ENCODE measurements at places on chromosomes 2 and 18.

- DNase-seq: no peak
Observed at GRCh38 chr2:14189929-14190328, 442.6 kb upstream of the LRATD1 start.

GRCh38 chr18:11514267-11514666, 95.1 kb upstream of the SLC35G4 start:
- no peak for DNase-seq

DNA sequence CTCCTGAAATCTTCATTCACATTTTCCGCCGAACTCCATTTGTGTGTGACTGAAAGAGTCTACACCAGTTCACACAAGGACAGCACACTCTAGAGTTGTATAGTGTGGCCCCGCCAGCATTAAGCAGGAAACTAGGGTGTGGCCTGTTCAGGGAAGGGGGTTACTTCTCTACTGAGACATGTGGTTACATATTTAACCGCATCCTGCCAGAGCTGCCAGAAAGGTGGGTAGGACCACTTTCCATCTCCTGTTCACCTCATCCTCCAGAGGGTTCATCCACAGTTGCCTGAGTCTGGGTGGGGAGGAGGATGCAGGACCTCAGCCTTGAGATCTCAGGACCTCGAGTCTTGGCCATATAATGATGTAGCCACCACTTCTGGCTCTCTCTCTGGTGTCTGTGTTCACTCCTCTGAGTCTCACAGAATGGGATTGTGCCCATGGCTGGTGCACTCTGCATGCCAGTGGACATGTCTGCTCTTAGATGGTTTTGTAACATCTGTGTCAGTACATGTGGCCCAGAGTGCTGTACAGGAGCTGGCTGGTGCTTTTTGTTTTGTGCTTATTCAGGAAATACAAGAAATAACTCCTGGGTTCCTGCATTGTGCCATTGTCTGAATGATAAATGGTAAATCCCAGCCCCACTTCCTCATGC, 7.7 kb upstream of the SP140L start:
- DNase-seq: peak; percentile 65

DNA sequence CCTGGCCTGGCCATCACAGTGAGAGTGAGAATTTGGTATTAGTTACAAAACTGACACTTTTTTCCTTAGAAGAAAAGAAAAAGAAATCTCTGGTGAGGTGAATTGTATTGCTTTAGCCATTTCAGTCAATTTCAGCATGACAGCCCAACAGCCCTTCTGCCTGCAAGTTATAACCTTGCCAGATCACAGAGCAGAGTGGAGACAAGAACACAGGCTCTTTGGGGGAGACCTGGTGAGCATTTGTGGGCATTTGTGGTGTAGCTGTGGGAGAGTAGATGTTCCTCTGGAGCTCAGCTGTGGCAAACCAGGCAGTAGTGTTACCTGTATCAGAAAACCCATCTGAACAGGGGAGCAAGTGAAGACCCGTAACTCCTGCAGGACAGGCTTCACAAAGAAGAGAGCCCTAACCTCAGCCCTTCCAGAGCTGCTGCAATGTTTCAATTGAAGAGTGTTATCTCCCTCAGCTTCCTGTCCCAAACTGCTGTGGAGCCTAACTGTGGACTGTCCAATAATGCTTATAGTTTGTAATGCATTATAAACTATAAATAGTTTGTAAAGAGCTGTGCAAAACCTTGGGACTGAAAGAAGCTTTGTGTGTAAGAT, 22.8 kb upstream of the DLX1 start:
- DNase-seq: no peak

- no peak for DNase-seq
Observed at GRCh38 chr2:143344780-143345179, 215.6 kb downstream of the ARHGAP15 start.

DNA sequence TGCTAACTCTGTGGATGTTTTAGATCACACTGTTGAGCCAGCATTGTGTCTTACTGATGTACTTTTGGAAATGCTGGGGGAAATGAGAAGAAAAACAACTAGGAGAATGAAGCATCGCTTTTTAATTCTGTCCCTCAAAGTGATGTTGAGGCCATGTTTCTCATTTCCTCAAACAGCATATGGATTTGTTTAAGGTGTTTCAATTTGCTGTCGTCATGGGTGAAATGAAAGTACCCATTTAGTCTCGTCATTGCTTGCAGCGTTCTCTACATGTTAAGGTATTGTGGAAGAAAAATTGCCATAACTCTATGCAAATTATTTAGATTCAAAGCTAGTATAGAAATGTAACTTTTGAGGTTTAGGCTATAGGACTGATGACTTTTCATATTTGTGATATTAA, 151.3 kb downstream of the KCTD1 start:
- DNase-seq: no peak

- DNase-seq: no peak
Observed at GRCh38 chr2:197215748-197216360, 94.7 kb downstream of the ANKRD44 start.

DNA sequence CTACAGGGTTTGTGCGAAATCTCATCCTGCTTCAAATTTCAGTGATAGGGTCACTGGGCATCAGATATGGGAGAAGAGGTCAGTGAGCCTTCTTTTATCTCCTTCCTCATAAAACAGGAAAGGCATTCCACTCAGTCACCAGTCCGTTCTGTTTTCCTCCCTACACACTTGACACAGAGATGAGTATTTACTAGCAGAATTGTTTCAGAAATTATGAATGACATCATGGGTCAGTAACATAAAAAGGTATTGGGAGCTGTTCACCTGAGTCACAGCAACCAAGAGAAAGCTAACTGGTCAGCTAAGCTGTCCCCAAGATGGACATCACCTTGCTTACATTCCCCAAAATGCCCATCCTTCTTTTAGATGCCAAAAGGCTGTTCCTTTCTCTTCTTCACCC, 96.3 kb downstream of the ACVR1 start:
- DNase-seq: no peak

GRCh38 chr18:42181474-42181873, 226.4 kb downstream of the PIK3C3 start:
- no peak for DNase-seq

DNA sequence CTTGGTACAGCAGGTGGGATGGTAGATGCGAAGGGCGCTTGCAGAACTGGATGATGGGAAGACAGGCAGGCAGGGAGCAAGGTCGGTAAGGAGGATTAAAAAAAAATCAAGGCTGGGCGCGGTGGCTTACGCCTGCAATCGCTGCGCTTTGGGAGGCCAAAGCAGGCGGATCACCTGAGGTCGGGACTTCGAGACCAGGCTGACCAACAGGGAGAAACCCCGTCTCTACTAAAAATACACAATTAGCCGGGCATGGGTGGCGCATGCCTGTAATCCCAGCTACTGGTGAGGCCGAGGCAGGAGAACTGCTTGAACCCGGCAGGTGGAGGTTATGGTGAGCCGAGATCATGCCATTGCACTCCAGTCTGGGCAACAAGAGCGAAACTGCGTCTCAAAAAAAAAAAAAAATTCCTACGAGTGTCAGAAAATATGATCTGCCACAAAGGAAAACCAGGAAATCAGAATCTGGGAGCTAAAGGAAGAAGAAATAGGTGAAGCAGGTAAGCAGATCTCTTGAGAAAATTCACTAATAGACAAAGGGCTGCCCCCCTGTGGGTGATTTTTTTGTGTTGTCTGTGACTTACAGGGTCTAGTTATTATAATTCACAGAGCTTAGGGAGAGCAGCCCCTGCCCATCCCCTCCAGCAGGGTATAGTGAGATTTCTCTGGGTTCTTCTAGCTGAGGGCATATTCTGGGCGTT, 46.2 kb downstream of the C2orf42 start:
- DNase-seq: no peak

DNA sequence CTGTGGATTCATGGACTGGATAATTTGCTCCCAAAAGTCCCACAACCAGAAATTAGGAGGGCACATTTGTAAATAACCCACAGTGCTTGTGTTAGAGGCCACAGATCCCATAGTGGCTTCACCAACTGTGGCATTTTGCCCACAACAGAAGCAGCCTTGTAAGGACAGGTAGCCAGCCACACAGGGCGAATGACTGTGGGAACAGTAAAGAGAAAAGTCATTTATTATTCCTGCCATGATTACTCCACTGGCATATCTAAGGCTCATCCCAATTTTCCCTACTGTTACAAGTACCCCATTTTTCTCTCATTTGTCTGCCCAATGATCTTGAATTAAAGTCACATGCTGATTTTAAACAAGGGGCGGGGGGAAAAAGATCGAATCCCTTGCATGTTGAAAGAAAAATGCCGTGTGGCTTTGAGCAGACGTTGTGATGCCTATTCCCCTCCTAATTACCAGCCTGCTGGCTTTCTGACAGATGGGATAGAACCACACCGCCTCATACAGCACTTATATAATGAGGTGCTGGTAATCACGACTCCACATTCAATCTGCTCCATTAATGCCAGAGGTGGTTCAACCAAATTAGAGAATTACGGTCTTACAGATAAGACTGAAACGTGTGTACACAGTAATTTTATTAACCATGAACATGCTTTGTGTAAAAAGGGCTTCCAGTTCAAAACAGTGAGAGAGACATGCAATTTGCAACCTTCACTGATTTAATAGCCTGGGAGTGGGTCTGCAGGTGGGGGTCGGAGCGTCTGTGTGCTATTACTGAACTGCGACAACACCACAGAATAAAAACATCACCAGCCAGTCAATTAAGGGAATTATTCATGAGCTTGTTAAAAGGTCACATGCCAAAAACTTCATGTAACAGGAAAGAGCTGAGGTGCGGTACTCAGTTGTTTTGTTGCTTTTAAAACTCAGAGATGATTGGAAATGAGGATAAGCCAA, 196.0 kb downstream of the TMEM163 start:
- DNase-seq: no peak

- DNase-seq: no peak
Observed at GRCh38 chr18:76466410-76466991, 28.5 kb downstream of the ZNF516 start.

- DNase-seq: no peak
Observed at GRCh38 chr2:105129722-105130232, 91.9 kb downstream of the MRPS9 start.

DNA sequence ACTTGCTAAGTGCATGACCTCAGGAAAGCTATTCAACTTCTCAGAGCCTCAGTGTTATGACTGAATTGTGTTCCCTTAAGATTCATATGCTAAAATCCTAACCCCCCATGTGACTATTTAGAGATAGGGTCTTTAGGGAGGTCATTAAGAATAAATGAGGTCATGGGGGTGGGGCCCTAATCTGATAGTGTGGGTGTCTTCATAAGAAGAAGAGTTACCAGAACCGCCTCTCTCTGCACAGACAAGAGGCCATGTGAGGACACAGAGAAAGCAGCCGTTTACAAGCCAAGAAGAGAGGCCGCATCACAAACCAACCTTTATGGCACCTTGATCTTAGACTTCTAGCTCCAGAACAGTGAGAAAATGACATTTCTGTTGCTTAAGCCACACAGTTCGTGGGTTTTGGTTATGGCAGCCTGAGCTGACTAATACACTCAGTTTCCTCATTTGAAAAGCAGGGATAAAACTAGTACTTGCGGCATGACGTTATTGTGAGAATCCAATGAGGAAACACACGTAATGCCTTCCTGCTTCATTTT, 9.9 kb downstream of the SH2D6 start:
- no peak for DNase-seq

GRCh38 chr2:230932556-230933511, 7.8 kb upstream of the GPR55 start:
- no peak for DNase-seq

DNA sequence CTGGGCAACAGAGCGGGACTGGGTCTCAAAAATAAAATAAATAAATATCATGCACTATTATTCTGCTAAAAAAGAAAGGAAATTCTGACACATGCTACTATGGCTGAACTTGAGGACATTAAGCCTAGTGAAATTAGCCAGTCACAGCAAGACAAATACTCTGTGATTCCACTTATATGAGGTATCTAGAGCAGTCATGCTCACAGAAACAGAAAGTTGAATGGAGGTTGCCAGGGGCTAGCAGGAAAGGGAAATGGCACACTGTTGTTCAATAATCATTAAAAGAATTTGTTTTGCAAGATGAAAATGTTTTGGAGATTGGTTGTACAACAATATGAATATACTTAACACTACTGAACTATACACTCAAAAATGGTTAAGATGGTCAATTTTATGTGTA, 60.8 kb downstream of the NCKAP1 start:
- DNase-seq: no peak

- no peak for DNase-seq
Observed at GRCh38 chr2:212832211-212833195, 293.9 kb upstream of the ERBB4 start.

DNA sequence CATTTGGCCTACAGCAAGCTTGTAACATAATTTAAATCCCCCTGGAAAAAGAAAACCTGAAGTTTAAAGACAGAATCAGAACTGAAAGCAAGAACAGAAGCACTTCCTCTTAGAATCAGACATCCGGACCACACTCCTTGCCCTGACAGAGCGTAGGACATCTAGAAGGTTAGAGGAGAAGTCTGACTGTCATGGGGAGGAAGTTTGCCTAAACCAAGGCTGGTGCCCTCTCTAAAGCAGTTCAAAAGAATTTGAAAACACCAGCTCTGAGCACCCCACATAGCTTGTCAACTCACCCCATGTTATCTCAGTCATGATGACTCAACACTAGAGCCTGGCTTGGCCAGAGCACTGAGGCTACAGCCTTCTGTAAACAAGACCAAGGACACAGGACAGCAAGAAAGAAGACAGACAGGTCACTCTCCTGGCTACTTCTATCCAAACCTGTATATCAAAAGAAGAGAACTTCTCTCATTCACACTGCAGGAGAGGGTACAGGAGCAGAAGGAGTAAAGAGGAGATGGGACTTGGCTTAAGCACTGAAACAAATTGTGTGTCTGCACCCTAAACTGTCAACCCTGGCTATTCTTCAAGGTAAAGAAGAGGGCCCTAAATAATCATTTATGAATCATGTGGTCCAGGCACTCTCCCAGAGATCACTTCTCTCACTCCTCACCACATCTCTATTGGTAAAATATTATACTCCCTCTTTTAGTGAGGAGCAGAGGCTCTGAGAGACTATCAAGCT, 198.6 kb downstream of the MEMO1 start:
- DNase-seq: no peak

GRCh38 chr2:136327162-136327852, 209.4 kb upstream of the CXCR4 start:
- DNase-seq: peak; percentile 74

- no peak for DNase-seq
Observed at GRCh38 chr2:73100956-73101355, 11.8 kb downstream of the RAB11FIP5 start.

- DNase-seq: no peak
Observed at GRCh38 chr2:38176619-38177021, 100.7 kb upstream of the CYP1B1 start.

- no peak for DNase-seq
Observed at GRCh38 chr2:198144660-198145059, 340.3 kb downstream of the PLCL1 start.

- no peak for DNase-seq
Observed at GRCh38 chr2:66987733-66988132, 409.4 kb upstream of the ETAA1 start.

All from activated CD4-positive, alpha-beta T cell treated with anti-CD3 and anti-CD28 coated beads for 4 hours (primary cell).